ENCODE measurements at places on chromosomes 7 and 10.
A peak's percentile ranks its signal among the peaks of the same experiment; 100 is the strongest.

DNA sequence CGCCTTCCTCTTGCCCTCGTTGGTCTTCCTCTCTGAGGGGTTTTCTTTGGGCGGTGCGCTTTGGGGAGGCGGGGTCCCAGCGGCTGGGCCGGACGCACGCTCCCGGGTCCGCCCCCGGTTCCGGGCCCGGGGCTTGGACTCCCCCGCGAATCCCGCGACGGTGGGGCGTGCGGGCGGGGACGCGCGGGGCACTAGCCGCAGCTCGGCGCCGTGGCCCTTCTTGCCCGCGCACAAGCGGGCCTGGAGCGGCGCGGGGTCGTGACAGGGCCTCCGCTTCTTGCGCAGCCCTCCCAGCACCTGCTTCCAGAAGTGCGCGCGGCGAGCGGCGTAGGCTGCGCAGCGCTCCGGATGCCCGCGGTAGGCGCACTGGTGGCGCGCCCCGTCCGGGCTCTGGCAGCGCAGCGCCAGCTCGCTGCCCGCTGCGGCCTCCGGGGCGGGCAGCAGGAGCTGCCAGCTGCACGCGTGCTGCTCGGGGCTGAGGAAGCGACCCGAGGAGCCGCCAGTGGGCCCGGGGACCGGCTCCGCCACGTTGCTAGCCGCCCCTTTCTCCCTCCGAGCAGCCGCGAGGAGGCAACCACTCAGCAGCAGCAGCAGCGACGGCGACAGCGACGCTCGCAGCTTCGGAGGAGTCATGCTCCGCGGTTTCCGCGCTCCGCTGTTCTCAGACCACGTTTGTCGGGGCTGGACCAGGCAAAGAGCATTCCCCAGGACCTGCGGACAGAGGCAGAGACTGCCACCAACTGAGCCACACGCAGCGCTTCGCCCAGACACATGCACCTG, 759 bp downstream of the FGFBP3 start:
- peak; percentile 42 for DNase-seq

DNA sequence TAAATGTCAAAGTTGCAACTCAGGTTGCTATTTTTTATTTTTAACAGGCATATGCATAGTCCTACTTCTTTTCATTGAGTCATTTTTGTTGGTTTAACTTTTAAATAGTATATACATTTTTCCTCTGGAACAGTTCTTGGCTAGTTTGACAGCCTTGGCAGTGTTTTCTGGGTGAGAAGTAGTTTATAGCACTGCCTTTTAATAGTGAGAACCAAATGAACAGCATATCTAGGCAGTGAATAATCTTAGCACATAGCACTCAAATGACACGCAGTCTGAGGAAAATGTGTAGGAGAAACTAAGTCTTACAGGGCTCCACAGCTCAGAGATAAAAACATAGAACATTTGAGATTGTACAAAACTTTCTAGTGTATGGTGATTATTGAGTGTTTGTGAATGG, 265.5 kb upstream of the POT1 start:
- DNase-seq, result no peak

GRCh38 chr10:104413528-104413927, 59.9 kb downstream of the CFAP58 start:
- DNase-seq, result no peak

DNA sequence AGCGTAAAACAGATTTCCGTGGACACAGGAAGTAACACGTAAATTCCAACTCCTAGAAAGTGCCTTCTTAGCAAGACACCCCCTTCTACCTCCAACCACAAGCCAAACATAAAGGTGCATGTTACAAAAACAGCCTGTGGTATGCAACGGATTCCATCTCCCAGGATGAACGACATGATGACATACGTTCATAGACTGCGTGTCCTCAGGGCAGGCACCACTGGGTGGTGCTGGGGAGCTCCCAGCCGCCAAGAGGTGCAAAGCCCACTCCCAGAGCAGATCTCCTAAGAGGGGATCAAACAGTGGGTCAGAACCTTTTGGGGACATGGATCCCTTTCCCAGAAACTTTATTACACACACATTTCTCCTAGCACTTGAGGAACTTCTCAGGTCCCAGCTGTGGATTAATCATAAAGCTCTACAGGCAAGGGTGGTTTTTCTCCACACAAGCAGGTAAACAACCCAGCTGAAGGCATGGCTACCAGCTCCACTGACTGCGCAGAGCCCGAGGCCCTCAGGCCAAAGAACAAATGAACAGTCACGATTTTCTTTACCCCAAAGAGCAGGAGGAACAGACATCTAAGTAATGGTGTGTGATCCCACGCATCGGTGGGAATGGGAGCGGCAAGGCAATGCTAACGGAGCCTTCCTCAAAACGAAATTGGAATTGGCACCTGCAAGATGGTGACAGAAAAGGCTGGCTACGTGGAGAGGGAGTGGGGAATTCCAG, 13.8 kb downstream of the PSAP start:
- DNase-seq, result no peak

DNA sequence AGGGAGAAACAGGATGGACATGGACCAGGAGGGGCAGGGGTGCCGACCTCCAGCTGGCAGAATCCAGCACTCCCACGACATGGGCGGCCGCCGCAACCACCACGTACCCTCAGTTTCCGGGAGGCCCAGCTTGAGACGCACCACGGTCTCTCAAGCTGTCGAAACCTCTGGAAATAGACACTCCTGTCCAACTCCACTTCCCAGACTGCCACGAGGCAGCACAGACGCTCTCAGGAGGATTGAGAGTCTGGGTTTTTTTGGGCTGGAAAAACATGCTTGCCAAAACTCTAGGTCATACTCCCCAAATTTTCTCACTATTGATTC, 37.9 kb upstream of the PDGFA start:
- DNase-seq, result no peak

- DNase-seq, result no peak
Measured at GRCh38 chr10:79454259-79454658, 8.8 kb upstream of the ZCCHC24 start.

Measured in activated CD4-positive, CD25-positive, alpha-beta regulatory T cell (primary cell).